BJ (cell line): ENCODE measurements at places on chromosomes 7 and 10. TPM values are rescaled to one million over a fixed set of nuclear protein-coding genes. Genes with fewer than 3 reads are reported as not detected.

GRCh38 chr10:124667425-124668345 lies 76.5 kb downstream of the FAM53B start:
- DNase-seq, result no peak

Gene VTI1A
- 13.4 and 18.5 TPM in 2 replicates for polyA plus RNA-seq

Gene CFTR
- not detected in 2 replicates for polyA plus RNA-seq

Gene ZCCHC24
- polyA plus RNA-seq, result 34.2 and 49.1 TPM in 2 replicates

Gene SSC4D
- polyA plus RNA-seq, result 0.71 and 0.92 TPM in 2 replicates

DNA sequence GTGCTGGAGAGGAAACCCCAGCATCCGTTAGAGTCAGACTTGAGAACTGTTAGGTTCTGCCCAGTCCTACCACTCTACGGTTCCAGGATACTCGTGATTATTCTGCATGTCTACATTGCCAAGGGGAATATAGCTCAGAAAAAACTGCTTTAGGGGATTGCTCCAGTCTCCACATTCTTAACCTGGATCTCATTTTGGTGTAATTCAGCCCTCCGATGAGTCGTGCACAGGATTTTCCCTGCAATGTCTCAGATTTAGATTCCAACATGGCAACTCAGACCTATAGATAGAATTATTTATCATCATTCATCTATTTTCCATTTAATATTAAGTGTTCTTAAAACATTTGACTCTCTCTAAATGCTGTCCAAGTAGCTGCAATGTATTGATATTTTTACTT lies 121.1 kb upstream of the ZEB1 start:
- DNase-seq, result no peak

Gene MSMB
- not detected in 2 replicates for polyA plus RNA-seq

Gene CARD11
- not detected in 2 replicates for polyA plus RNA-seq
